Stimulated activated CD8-positive, alpha-beta memory T cell treated with anti-CD3 and anti-CD28 coated beads, Interleukin-4, amount 100 ng/mL, for 4 hours (primary cell): ENCODE measurements at places on chromosomes 3 and 15.

GRCh38 chr3:120435621-120436020 is 15.2 kb downstream of the FSTL1 start:
- DNase-seq: no peak

- no peak for DNase-seq
These were observed 9.6 kb upstream of the TIPARP start for GRCh38 chr3:156664831-156665178.

GRCh38 chr15:99130765-99131440 is 26.0 kb downstream of the SYNM start:
- no peak for DNase-seq

- DNase-seq: no peak
These were observed 521.3 kb upstream of the SEMA6D start for GRCh38 chr15:47196048-47196447.

- DNase-seq: no peak
These were observed 298.5 kb downstream of the DIPK2A start for GRCh38 chr3:144270100-144270499.

GRCh38 chr15:75200765-75201615 is 692 bp upstream of the C15orf39 start:
- DNase-seq: no peak

- DNase-seq: no peak
These were observed 47.4 kb downstream of the CMTM8 start for GRCh38 chr3:32285891-32286290.

DNA sequence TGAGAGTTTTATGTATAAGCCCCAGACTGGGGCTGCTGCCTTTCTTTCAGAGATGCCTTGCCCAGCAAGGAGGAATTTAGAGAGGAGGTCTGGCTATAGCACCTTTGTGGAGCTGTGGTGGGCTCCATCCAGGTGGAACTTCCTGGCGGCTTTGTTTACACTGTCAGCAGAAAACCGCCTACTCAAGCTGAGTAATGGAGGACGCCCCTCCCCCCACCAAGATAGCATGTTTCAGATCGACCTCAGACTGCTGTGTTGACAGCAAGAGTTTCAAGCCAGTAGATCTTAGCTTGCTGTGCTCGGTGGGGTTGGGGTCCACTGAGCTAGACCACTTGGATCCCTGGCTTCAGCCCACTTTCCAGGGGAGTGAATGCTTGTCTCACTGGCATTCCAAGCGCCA is 155.6 kb downstream of the STXBP5L start:
- no peak for DNase-seq

DNA sequence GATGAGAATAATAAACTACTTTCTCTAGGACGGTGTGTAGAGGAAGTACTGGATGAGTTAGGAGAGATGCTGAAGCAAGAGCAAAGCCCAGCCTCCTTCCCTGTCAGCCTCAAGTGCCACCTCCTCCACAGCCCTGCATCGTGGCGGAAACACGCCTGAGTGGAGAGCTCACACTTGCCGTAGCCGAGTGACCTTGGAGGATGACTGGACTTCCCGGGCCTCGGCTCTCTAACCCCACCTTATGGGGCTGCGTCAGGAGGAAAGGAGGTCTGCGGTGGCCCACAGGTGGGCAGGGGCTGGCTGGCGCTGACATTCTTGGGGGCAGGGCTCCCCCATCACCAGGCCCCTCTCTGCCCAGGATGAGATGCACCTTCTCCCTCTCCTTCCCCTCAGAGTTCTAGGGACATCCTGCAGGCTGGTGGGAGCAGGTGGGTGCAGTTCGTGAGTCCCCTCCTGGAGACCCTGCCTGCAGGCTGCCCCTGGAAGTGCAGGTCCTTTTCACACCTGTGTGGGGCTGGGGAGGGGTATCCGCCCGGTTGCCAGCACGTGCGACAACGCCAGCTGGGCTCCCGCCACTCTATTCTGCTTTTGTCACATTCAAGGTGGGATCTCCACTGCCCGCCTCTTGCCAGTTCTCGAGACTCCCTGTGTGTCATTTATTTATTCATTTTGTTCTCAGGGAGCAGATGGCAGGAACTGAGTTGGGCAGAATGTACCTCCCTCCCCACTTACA is 175.2 kb downstream of the MEGF11 start:
- DNase-seq: no peak

- no peak for DNase-seq
These were observed 58.6 kb downstream of the CACNA2D3 start for GRCh38 chr3:54180921-54181320.

DNA sequence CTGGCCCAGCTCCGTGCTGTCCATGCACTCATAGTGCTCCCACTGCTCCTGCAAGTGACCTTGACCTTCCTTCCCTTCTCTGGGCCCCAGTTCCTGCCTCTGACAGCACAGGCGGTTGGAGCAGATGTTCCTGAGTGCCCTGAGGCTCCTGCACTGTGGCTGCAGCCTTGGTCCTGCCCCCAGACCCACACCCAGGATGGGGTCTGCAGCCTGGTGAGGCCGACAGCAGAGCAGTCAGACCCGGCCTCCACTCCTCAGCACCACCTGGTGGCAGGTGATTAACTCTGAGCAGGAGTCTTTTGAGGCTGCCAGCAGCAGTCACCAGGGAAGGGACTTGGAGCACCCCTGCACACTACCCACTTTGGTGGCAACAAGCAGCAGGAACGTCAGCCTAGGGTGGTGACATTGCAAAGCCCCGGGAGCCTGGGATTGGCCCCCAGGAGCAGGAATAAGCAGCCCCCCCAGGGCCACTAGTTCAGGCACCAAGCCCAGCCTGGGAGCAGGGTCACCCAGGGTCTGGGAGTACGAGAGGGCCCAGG is 64.6 kb downstream of the CYP11A1 start:
- no peak for DNase-seq
